ENCODE measurements at places on chromosomes 4 and X. TPM values are rescaled to one million over a fixed set of nuclear protein-coding genes. Genes with fewer than 3 reads are reported as not detected.

GRCh38 chr4:103076747-103077347 lies at the start of gene SLC9B2:
SLC9B2 (minus strand) TSS chr4:103076761; CDS start chr4:103067550, 9,211 bp downstream.
- H3K36me3 ChIP-seq, result no peaks in the 10 kb centered on the region
- H3K27ac ChIP-seq, result peak within 1 kb of the TSS; percentile 93
- no peak for DNase-seq
- no peaks in the 10 kb centered on the region for H3K27me3 ChIP-seq

- DNase-seq, result peak; percentile 29
- H3K27ac ChIP-seq, result no peak overlapping the region
- H3K36me3 ChIP-seq, result no peaks in the 10 kb centered on the region
Observed at GRCh38 chr4:66736606-66737005, 808.7 kb downstream of the CENPC start.

DNA sequence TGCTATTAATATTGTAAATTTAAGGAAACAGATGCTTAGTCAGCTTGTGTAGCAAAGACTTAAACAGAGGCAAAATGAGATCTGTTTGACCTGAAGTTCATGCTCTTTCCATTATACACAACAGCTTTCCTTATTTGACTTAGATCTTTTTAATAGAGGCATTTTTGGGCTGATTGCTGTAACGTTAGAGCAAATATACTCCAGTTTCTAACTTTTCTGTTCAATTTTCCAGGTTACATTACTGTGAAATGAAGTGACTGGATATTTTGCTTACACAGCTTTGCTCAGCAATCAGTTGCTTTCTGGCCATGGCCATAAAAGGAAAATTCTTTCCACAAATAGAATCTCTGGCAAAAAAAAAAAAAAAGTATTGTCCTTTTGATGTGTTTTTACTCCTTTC lies 146.2 kb downstream of the PCDH7 start:
- H3K27me3 ChIP-seq, result no peaks in the 10 kb centered on the region
- H3K36me3 ChIP-seq, result no peaks in the 10 kb centered on the region
- H3K27ac ChIP-seq, result no peak overlapping the region
- DNase-seq, result no peak
- no peaks in the 10 kb centered on the region for H3K4me1 ChIP-seq

DNA sequence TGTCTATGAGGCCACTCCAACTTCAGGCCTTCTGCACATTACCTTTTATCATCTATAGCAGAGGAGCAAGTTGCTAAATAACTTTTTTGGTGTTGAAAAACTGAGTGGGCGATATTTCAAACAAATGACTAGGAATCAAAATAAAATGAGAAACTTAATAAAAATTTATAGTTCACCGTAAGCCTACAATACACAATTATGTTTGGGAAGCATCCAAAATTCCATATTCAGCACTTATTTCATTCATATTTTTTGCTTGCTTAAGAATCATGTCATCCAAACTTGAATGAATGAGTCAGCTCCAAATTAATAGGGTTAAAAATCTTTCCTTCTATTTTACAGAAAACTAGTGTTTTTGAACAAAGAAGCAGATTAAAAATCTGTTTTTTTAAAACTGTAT lies 119.1 kb downstream of the SH3RF1 start:
- no peaks in the 10 kb centered on the region for H3K27me3 ChIP-seq
- DNase-seq, result no peak
- H3K4me3 ChIP-seq, result no peak overlapping the region
- peaks cover 6% of the 10 kb centered on the region for H3K4me1 ChIP-seq

GRCh38 chr4:181194096-181194495 lies 1049.1 kb upstream of the TENM3 start:
- no peak for DNase-seq
- no peak overlapping the region for H3K4me3 ChIP-seq
- H3K36me3 ChIP-seq, result no peaks in the 10 kb centered on the region
- H3K27me3 ChIP-seq, result no peaks in the 10 kb centered on the region
- no peak overlapping the region for H3K27ac ChIP-seq
- H3K4me1 ChIP-seq, result no peaks in the 10 kb centered on the region

DNA sequence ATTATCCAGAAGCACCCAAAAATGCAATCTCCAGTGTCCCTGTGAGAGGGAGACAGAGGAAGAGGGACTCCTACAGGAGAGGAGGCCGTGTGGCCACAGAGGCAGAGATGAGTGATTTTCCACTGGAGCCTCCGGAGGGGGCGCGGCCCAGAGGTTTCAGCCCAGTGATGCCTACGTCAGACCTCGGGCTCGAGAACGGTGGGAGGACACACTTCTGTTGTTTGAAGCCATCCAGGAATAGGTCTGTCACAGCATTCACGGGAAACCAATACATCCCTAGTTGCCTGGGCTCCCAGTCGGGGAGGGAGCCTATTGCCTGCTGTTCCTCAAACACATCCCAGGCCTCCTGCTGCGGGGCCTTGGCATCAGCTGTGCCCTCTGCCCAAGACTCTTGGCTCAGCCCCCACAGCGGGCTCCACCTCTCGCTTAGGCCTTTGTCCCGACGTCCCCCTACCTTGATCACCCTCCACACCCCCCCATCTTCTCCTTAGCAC lies 39.2 kb upstream of the HMX1 start:
- H3K27me3 ChIP-seq, result no peaks in the 10 kb centered on the region
- peak; percentile 10 for DNase-seq
- H3K4me3 ChIP-seq, result no peak overlapping the region
- H3K36me3 ChIP-seq, result no peaks in the 10 kb centered on the region
- H3K27ac ChIP-seq, result no peak overlapping the region

GRCh38 chrX:115957862-115958490 lies 212.6 kb upstream of the AGTR2 start:
- DNase-seq, result no peak
- H3K36me3 ChIP-seq, result no peaks in the 10 kb centered on the region
- H3K4me1 ChIP-seq, result no peaks in the 10 kb centered on the region
- H3K27me3 ChIP-seq, result no peaks in the 10 kb centered on the region
- H3K27ac ChIP-seq, result no peak overlapping the region

DNA sequence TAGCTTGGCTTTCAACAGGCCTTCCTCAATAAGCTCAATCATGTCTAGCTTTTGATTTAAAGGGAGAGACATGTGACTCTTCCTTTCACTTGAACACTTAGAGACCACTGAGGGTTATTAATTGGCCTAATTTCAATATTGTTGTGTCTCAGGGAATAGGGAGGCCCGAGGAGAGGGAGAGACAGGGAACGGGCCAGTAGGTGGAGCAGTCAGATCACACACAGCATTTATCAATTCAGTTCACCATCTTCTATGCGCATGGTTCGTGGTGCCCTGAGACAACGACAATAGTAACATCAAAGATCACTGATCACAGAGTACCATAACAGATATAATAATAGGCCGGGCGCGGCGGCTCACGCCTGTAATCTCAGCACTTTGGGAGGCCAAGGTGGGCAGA lies 17.8 kb downstream of the ZNF81 start:
- no peaks in the 10 kb centered on the region for H3K36me3 ChIP-seq
- no peaks in the 10 kb centered on the region for H3K4me1 ChIP-seq
- no peak overlapping the region for H3K27ac ChIP-seq
- no peak overlapping the region for H3K4me3 ChIP-seq
- peak; percentile 67 for DNase-seq
- no peaks in the 10 kb centered on the region for H3K27me3 ChIP-seq

DNA sequence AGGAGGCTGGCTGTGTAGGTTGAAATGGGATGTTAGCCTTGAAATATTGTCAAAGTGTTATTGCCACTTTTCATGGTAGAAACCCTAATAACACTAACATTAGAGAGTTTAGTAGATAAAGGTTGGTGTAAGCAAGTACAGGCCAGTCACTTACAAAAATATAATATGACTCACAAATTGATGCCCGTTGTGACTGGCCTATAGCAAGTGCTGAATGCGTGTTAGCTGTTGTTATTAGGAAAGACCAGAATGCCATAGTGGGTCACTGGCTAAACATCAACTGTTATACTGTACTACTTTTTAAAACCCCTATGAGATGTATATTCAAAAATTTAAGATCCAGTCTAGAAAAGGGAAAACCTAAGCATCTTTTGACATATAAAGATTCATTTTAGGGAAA lies 20.4 kb upstream of the GDPD2 start:
- no peaks in the 10 kb centered on the region for H3K36me3 ChIP-seq
- DNase-seq, result no peak
- H3K4me3 ChIP-seq, result no peak overlapping the region

- no peak overlapping the region for H3K27ac ChIP-seq
- H3K36me3 ChIP-seq, result no peaks in the 10 kb centered on the region
- DNase-seq, result no peak
Observed at GRCh38 chrX:119075270-119076025, 2.7 kb downstream of the CT47C1 start.

- H3K27ac ChIP-seq, result no peak overlapping the region
- H3K27me3 ChIP-seq, result no peaks in the 10 kb centered on the region
- H3K4me3 ChIP-seq, result no peak overlapping the region
- no peak for DNase-seq
Observed at GRCh38 chr4:177191586-177191985, 118.1 kb upstream of the NEIL3 start.

DNA sequence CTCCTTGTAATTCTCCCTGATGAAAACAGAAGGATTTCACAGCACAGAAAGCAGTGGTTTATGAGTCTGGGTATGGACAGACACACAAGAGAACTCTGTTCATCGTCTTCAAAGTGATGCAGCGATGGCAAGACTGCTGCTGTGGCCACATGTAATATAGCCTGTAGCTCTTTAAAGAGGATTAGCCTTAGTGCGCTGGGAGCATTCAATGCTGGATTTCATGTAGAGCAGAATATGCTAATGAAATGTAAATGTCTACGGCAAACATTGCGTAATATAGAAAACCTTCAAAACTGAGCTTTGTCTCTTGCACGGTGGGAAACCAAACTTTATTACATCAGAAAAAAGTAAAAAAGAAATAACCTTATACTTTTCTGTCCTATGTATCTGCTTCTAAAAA lies 42.9 kb downstream of the ALPK1 start:
- H3K4me3 ChIP-seq, result no peak overlapping the region
- no peak overlapping the region for H3K27ac ChIP-seq
- no peaks in the 10 kb centered on the region for H3K36me3 ChIP-seq
- no peak for DNase-seq
- H3K4me1 ChIP-seq, result no peaks in the 10 kb centered on the region

- no peaks in the 10 kb centered on the region for H3K4me1 ChIP-seq
- H3K4me3 ChIP-seq, result no peak overlapping the region
- H3K27me3 ChIP-seq, result no peaks in the 10 kb centered on the region
- no peak for DNase-seq
Observed at GRCh38 chr4:136985683-136986082, 546.6 kb downstream of the PCDH18 start.

DNA sequence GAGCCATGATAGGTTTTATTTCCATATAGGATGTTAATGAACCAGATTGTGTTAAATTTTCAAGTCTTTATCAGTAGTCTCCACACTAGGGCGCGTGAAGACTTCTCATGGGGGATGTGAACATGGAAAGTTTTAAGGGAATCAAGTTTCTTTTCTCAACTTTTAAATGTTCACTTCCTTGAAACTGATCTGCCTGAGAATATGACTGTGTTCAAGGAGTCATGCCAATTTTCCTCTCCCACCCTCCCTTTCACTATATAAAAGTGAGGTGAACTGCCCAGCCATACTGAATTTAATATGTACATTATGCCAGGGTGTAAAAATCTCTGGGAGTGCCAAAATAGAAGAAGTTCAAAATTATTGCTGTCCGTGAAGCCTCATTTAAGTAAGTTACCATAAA lies 30.4 kb upstream of the HPGDS start:
- H3K36me3 ChIP-seq, result no peaks in the 10 kb centered on the region
- no peak overlapping the region for H3K4me3 ChIP-seq
- H3K27me3 ChIP-seq, result no peaks in the 10 kb centered on the region
- H3K27ac ChIP-seq, result no peak overlapping the region

GRCh38 chr4:121688261-121688660 lies 8.5 kb downstream of the ANXA5 start:
- no peak overlapping the region for H3K27ac ChIP-seq
- peaks cover 48% of the 10 kb centered on the region for H3K4me1 ChIP-seq
- no peaks in the 10 kb centered on the region for H3K36me3 ChIP-seq
- H3K27me3 ChIP-seq, result no peaks in the 10 kb centered on the region
- no peak overlapping the region for H3K4me3 ChIP-seq
- DNase-seq, result no peak

GRCh38 chrX:136814847-136815750 lies 34.4 kb upstream of the ARHGEF6 start:
- DNase-seq, result no peak
- H3K27me3 ChIP-seq, result no peaks in the 10 kb centered on the region
- H3K36me3 ChIP-seq, result no peaks in the 10 kb centered on the region
- no peak overlapping the region for H3K4me3 ChIP-seq
- H3K27ac ChIP-seq, result no peak overlapping the region

DNA sequence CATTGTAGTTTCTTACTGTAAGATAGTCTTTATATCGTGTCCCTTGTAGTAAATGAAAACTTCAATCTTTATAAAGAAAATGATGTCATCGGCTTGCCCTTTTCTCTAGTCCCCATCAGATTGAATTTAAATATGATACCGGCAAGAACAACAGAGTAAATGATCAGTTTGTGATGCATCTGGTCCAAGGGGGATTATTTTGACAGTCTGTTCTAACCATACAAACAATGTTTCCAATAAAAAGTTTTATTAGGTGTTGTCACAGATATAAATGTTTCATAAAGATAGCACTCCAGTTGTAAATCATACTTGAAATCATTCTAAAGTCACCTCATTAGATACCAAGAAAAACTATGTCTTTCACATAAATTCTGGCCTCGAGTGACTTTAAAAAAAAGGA lies 72.3 kb downstream of the SLC9A6 start:
- no peak overlapping the region for H3K4me3 ChIP-seq
- no peaks in the 10 kb centered on the region for H3K4me1 ChIP-seq
- no peak overlapping the region for H3K27ac ChIP-seq

- no peak overlapping the region for H3K27ac ChIP-seq
- no peaks in the 10 kb centered on the region for H3K27me3 ChIP-seq
- H3K36me3 ChIP-seq, result no peaks in the 10 kb centered on the region
Observed at GRCh38 chr4:130028552-130028951, 932.6 kb downstream of the C4orf33 start.

DNA sequence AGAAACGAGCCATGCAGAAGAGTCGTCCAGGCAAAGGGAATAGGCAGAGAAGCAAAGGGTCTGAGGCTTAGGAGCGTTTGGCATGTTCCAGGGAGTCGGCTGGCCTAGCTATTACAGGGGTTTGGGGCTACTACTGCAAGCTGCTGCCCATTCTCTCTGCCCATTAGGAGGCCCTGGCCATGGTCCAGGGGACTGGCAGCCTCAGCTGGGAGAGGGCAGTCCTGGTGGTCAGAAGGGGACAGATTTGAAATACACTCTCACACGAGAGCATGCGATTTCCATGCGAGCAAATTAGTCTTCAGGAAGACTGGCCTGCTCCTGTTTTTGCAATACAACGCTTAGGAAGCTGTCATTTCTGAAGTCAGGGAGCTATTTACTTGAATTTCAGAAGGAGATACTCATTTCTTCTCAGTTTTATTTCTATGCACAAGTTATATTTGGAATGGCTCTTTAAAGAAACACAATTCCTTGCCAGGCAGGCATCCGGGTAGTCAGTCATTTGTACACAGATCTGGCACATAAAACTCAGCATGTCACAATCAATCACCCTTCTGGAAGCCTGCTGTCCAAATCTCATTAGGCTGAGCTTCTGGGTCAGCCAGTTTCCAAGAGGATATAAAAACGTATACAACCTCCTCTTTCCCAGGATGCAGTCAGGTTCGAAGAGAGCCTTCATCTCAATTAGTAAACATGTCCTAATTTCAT lies 27.0 kb downstream of the PROM1 start:
- no peak overlapping the region for H3K4me3 ChIP-seq
- H3K27ac ChIP-seq, result no peak overlapping the region
- DNase-seq, result no peak
- H3K4me1 ChIP-seq, result no peaks in the 10 kb centered on the region

The CITED1 gene
- total RNA-seq, result 439 TPM

The FRAS1 gene
- 3.7 TPM for total RNA-seq

The HHIP gene
- 5.3 TPM for total RNA-seq

The FAM9C gene
- total RNA-seq, result 2.8 TPM

The TEC gene
- 10.8 TPM for total RNA-seq

The IGFBP7 gene
- total RNA-seq, result 817 TPM

The PNCK gene
- total RNA-seq, result 41.0 TPM

The TCEAL6 gene
- 51.9 TPM for total RNA-seq

The ATP2B3 gene
- total RNA-seq, result 0.16 TPM

The MAP3K15 gene
- 2.5 TPM for total RNA-seq
